ENCODE measurements at places on chromosomes 3 and 15.

GRCh38 chr3:6994081-6994668, 133.3 kb downstream of the GRM7 start:
- peak; percentile 29 for DNase-seq

- DNase-seq = no peak
Observed at GRCh38 chr3:64152086-64152485, 73.2 kb downstream of the PRICKLE2 start.

- DNase-seq = no peak
Observed at GRCh38 chr3:73500321-73500720, 124.4 kb downstream of the PDZRN3 start.

- no peak for DNase-seq
Observed at GRCh38 chr15:42079401-42079908, 14.9 kb downstream of the PLA2G4D start.

- DNase-seq = peak; percentile 23
Observed at GRCh38 chr3:158845765-158846350, 44.0 kb downstream of the MFSD1 start.

DNA sequence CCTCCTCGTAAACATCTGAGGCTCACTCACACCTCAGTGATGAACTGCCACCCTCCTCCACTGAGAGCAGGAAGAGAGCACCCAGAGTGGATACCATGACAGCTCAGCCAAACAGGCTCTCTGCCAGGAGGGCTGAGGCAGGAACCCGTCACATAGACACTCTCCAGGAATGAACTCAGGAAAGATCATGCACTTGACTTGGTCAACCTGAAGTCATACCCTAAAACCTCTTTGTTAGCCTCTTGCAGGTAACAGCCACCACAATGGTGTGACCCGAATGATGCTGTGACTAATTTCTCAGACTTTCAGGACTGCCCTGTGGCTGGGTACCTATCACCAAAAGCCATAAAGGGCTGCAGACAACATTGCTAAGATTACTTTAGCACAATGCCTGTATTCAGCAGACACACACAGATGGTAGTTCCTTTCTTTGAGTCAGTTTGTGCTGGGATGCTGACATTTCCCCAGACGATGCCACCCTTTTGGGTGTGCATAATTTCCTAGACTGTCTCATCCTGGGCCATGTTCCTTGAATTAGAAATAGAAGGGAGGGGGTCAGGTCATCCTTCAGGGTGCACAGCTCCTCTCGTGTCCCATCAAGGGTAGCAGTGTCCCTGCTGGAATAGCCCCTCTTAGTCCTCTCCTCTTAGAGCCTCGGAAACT, 30.3 kb downstream of the CX3CR1 start:
- DNase-seq = no peak

- DNase-seq = no peak
Observed at GRCh38 chr15:83769411-83769999, 115.6 kb downstream of the ADAMTSL3 start.

DNA sequence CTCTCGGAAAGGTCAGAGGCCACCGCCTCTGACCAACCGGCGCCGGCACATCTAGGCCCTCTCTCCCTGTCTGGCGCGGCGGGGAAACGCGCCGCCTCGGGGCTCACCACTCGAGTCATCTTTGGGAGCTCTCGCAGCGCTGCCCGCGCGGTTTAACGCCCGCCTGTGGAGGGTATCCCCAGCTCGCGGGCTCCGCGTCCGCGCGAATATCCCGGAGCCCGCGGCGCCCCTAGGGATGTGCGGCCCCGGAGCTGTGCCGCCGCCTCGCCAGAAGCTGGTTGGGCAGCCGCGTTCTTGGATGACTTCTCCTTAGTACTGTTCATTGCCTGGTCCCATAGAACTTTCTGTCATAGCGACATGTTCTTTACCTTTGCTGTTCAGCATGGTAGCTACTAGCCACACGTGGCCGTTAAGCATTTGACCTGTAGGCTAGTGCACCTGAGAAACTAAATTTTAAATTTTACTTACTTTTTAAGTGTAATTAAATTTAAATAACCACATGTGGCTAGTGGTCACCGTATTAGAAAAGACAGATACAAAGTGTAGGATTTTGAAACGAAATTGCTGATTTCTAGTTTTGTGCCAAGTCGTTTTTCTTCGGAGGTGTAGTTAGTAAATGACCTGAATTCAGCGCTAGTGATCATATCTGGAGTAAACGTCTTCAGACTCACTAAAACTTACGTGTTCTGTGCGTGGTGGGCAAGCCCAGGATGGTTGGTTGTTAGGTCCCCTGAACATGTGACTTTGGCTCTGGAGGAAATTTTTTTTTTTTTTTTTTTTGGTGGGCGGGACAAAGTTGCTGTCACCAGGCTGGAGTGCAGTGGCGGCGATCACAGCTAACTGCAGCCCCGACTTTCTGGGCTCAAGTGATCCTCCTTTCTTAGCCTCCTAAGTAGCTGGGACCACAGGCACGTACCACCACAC, 835 bp downstream of the ARIH2 start:
- no peak for DNase-seq

DNA sequence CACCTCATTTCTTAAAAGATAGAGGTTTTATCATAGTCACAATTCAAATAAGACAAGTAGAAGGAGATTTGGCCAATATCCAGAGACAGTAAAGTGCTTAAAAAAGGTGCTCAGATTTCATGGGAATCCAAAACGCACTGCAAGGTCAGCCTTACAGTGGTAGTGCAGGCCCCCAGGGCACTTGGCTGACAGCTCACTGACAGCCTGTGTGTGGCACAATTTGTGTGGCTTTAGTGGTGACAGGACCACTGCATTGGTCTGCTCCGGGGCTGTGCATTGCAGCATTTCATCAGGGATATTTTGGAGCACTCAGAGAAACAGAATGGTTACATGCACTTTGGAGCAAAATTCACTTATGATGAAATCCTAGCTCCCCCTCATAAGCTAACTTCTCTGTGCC, 544.3 kb downstream of the NTRK3 start:
- no peak for DNase-seq

GRCh38 chr3:59408047-59408624, 358.3 kb upstream of the CFAP20DC start:
- DNase-seq = no peak

DNA sequence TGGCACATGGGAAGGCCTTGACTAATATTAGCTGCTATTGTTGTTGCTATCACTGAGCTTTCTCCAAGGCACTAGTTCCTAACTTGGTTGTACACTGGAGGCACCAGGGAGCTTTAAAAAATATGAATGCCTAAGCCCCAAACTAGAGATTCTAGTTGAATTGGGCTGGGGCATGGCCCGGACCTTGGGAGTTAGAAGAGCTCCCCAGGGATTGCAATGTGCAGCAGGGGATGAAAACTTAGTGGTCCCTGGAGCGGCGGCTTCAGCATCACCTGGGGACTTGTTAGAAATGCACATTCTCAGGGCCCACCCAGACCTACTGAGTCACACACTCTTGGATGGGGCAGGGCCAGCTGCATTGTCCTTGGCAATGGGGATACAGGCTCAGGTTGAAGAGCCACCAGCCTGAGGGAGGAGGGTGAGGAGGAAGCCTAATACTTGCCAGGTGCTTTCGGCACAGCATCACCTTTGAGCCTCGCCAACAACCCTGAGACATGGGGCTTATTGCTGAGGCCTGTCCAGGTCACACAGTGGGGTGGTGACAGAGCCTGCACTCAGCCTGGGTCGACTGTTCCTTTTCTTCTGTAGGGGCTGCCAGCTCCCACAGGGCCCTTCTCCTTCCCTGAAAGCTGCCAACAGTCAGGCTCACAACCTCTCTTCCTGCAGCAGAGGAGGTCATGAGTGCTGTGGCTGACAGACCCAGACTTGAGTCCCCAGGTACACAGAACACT, 84.5 kb downstream of the ATP2B2 start:
- DNase-seq = no peak

GRCh38 chr3:17090280-17090983, 205.7 kb downstream of the PLCL2 start:
- DNase-seq = no peak

DNA sequence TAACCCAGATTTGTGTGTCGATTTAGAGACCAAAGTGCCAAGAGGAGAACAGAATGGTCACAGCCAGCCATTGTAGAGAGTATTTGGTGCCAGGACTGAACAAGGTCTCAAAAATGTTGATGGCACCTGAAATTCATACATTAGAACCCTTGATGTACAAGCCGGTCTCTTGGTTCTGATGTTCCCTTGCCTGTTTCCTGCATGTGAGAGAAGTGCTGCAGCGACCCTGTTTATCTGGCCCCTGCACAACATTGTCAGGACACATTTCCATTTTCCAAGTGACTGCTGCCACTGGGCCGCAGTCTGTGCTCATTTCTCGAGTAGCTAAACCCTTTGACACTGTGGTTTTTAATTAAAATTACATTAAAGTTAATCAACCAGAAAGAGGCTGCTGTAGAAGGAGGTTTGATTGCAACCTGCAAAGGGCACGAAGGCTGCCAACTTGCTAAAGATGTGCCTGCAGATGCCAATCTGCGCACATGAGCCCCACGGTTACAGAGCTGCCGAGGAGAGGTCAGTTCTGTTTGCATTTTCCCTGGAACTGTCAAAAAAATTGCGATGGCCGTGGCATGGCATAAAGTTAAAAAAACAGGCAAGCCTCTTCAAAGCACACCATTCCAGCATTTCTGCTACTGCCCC, 136.4 kb upstream of the CMC1 start:
- DNase-seq = no peak

DNA sequence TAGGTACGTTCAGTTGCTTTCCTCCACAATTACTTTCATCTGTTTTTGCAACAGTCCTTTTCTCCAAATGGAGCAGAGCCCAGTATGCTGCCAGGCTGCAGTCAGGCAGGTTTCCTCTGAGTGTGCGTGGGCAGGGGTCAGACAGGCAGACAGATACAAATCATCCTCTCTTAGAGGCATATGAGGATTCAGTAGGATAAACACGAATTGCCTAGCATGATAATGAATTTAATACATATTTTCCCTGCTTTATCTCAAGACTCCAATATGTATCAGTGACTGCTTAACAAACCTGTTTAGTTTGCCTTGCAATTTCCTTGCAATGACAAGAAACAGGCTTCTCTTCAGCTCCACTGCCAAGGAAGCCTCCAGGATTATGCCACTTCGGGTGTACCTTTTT, 140.7 kb upstream of the NR2E3 start:
- no peak for DNase-seq

- DNase-seq = no peak
Observed at GRCh38 chr3:162052636-162053035, 556.0 kb downstream of the OTOL1 start.

GRCh38 chr3:144774897-144775296, 803.3 kb downstream of the DIPK2A start:
- no peak for DNase-seq

GRCh38 chr3:13710251-13710650, 161.3 kb downstream of the FBLN2 start:
- DNase-seq = no peak

- peak; percentile 33 for DNase-seq
Observed at GRCh38 chr3:184784731-184785500, 27.1 kb upstream of the VPS8 start.

GRCh38 chr3:38773528-38773927, 42.5 kb downstream of the SCN10A start:
- no peak for DNase-seq

DNA sequence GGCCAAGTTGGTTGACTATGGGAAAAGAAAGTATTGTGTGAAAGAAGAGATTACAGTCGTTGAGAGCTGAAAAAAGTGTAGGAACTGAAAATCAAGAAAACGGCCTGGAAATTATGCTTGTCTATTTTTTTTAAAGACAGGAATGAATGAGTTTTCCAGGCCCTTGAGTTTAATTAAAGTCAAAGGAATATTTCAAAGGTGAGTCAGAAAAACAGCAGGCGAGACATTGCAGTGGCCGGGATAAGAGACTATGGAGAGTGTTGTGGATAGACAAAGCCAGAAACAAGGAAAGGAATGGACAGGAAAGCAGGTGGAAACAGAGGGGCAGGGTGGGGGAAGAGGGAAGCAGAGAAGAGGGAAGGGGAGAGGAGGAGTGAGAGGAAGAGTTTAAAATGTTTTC, 275.1 kb upstream of the LRTM1 start:
- no peak for DNase-seq

- no peak for DNase-seq
Observed at GRCh38 chr3:29281344-29282241, 722 bp downstream of the RBMS3 start.

GRCh38 chr3:46293035-46293724, 50.9 kb downstream of the CCR3 start:
- no peak for DNase-seq

DNA sequence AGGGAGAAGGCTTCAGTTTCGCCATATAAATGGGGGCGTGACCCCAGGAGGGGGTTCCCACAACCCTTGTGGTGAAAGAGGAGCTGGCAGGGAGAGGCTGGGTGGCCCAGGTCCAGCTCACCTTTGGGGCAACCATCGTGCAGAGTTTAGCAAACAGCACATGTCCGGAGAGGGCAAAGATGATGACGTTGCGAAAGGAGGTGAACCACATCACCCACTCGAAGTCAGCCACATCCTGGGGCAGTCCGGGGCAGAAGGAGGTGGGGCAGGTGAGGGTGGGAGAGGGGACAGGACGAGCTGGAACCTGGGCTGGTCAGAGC, 3.7 kb downstream of the HHATL start:
- DNase-seq = no peak

DNA sequence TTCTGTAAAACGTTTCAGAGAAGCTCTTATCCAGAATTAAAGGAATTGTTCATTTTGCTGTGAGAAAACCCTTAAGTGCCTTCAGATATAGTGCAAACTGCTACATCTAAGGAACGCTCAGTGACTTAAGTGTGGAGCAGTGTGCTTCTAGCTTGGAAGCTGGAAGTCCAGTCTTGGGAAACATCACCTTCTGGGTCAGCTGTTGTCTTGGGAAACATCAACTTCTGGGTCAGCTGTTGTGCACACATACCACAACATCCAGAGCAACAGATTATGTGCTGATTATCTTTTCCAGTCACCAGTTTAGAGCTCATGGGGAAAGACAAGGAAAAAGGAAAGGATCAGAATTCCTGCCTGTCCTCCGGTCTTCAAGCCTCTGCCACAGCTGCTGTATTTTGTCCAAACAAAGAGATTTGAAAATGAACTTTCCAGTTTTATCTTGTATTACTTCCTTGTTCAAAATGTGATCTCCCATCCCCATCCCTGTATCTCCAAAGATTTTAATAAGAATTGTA, 713.6 kb downstream of the NSUN3 start:
- DNase-seq = no peak

DNA sequence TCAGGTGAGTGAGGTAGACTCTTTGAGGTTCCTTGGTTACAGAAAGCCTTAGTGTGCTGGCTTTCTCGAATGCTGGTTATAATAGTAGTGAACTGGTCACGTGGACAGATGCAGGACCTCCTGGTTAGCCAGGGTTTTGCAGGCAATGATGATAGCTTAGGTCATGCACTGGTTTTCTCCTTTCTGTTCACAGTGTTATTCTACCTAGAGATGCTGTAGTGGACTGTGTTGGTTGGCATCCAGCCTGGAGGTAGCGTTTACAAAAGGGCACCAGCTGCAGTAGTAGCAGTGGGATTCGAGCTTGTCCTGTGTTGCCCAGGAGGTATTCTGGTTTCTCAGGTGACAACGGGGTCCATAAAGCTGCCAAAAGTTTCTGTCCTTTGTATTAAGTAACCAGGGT, 27.0 kb downstream of the PCCB start:
- no peak for DNase-seq

Measured in NCI-H526 treated with DMSO at 0.1 percent for 48 hours (cell line).